HCT116 (cell line): ENCODE measurements at places on chromosomes 6 and 20. TPM values are rescaled to one million over a fixed set of nuclear protein-coding genes. Genes with fewer than 3 reads are reported as not detected.

GRCh38 chr6:129920103-129920798, 59.1 kb upstream of the TMEM244 start:
- DNase-seq, result no peak

MTFR2 gene
- total RNA-seq, result 13.2 TPM

DNA sequence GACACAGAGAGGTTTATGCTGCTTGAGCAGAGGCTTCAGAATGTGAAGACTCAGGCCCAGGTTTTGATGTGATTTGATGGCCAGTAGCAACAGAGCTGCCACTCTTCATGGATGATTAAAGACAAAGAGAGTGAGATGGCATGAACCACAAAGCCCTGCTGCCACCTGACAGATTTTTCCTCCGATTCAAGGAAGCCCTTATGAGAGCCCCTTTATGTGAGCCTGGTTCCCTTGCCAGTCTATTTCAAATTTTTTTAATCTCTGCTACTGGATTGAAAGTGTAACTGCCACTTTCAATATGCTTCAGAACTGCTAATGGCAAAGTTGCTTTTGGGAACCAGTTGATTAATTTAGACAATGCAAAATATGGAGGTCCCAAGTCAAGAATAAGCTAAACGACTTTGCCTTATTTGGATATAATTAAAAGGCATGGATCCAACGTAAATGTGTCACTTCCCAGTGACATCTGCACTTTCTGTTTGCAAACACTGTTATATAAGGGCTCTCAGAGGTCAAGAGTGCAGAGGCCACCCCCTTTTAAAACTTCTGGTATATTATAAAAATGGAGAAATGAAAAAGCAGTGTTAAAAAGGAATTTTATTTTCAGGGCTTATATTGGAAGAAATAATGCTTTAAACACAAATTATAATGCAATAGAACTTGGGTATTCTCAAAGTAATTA, 238.9 kb upstream of the FLRT3 start:
- no peak for DNase-seq

DNA sequence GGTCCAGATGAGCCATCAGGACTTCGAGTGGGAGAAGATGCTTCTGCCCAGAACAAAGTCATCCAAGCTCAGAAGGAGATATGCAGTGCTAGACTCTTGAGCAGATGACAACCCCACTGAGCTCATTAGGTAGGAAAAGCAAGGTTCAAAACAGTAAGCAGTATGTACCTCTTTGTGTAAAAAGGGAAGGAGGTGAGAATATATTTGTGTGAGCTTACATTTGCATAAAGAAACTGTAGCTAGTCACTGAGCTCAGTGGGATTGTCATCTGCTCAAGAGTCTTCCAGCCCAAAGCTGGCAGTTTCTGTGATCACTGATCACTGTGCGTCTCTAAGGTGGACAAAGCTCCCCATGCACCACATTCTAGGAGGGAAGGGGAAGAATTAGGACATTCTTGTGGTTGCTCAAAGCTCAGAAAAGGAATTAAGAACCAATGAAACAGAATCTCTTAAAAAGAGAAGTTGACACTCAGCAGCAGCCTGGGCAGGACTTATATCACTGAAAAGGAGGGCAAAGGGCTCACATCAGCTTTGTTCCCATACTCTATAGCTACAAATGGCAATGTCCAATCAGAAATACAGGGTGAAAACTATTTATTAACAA, 90.0 kb upstream of the MAFB start:
- no peak for DNase-seq

GRCh38 chr6:140078561-140079125, 704.2 kb upstream of the CITED2 start:
- DNase-seq, result no peak

GRCh38 chr6:90982051-90982450, 395.2 kb upstream of the MAP3K7 start:
- no peak for DNase-seq

DNA sequence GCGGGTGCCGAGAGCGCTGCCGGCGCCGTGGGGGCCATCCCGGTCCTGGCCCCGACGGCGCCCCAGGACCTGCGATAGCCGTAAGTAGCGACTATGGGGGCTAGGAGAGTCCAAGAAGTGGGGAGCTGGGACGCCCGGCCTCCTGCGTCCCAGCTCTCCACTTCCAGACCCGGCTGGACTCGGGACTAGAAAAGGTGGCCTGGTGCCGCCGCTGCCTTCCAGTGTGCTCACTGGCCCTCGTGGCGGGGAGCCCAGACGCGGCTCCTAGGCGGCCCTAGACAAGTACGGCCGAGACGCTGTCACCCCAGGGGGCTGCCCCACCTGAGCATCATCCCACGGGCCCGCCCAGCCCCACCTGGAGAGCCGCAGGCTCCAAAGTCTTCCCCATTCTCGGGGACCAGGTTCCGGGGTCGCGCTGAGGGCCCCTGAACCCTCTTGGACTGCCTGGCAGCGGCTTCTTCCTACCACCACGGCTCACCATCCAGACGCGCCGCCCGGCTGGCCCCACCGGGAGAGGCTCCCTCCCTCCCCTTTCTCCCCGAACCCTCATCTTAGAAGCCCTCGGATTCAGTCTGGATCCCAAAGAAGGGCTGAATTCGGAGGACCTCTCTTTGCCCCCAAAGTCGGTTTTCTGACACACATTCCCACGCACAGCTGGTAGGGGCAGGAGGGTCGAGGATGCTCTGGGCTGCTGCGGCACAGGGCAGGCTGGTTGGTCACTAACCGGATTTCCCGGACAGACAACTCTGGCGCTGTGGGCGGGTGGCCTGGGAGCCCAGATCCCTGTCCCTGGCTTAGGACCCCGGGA, 870 bp upstream of the MDFI start:
- DNase-seq, result no peak

ACTL10 gene
- 0.22 TPM for total RNA-seq

GRCh38 chr6:98539741-98540140, 294.6 kb upstream of the POU3F2 start:
- no peak for DNase-seq

DNA sequence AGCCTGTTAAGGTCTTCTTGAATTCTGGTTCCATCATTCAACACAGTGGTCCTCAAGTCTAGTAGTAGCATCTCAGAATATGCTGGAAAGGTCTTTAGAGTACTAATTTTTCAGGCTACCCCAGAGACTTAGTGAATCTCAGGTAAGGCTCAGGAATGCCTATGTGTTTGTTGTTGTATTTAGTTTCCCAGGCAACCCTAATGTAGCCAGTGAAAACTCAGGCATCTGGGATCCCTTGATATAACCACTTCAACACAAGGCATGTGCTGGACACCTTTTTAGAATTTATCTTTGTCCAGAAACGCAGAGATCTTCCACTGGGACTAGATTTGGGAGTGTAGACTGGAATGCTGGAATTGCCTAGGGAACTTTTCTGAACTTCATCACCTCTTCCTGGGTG, 597.9 kb upstream of the FLRT3 start:
- DNase-seq, result no peak

- no peak for DNase-seq
Measured at GRCh38 chr6:104428184-104428583, 431.5 kb downstream of the HACE1 start.

- DNase-seq, result no peak
Measured at GRCh38 chr6:26234421-26235301, 130.3 kb upstream of the BTN3A2 start.

- no peak for DNase-seq
Measured at GRCh38 chr6:30035784-30036183, 25.3 kb upstream of the POLR1H start.

DNA sequence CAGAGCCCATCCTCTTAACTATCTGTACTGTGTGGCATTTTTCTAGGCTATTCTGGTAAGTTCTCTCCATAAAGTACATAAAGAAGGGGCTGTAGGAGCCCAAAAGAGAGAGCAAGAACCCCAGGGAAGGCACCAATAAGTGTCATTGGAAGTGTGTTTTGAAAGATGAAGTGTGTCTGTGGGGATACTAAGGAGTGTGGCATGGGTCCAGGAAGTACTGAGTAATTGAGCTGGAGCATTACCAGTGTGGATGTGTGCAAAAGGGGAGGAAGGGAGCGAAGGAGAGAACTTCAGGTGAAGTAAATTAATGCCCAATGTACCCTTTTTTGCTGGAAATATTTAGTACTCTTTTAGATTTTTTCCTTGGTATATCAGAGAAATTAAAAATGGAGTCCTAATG, 63.9 kb downstream of the KCNS1 start:
- no peak for DNase-seq

DNA sequence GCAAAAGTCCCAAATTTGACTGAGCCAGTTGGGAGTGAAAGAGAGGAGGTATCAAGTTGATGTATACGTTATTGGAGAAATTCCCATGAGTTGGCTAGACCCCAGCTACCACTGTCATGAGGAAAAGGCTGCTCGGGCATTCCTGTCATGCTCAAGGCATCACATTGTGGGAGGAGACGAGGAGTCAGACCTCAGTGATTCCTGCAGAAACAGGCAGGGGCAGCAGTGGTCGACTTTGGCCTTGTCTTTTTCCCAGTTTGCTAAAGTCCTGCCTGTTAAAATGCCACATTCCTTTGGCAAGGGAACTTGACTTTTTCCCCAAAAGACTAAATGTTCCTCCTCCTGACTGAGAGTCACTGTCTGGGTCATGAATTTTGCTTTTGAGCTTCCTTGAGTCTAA, 295.5 kb upstream of the HS3ST5 start:
- DNase-seq, result no peak

DNA sequence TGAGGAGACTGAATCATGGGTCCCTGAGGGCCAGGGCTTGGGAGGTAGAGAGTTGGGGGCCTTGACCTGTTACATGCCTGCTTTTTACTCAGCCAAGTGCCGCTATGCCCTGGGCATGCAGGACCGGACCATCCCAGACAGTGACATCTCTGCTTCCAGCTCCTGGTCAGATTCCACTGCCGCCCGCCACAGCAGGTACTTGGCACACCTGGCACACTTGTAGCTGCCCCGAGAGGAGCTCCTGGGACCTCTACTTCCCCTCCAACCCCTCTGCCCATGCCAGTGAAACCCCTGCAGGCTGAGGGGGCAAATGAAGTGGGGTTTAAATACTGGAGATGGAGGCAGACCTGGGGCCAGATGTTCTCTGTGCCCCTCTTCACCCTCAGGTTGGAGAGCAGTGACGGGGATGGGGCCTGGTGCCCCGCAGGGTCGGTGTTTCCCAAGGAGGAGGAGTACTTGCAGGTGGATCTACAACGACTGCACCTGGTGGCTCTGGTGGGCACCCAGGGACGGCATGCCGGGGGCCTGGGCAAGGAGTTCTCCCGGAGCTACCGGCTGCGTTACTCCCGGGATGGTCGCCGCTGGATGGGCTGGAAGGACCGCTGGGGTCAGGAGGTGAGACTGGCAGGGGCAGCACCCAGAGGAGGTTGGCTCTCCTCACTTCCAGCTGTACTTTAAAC, 4.6 kb downstream of the DDR1 start:
- DNase-seq, result no peak

DNA sequence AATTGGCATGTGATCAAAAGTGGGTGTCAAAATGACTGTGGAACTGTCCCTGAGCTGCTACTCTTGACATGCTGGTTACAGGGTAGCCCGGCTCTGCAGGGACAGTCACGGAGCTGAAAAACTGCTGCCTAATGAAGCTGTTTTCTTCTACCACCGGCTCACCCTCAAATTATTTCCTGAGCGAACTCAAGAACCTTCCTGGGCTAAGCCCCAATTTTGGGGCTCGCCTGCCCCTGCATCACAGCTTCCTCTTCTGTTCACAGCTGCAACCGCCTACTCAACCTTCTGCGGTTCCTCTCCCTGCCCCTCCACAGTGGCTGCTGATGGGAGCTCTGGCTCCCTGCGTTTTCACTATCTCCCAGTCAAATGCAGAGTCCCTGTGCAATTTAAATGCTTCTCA, 110.8 kb upstream of the MLN start:
- DNase-seq, result no peak

TMEM217 gene
- 0.98 TPM for total RNA-seq

MOCS1 gene
- total RNA-seq, result 9.3 TPM

GSTA2 gene
- not detected for total RNA-seq

GRCh38 chr20:37393863-37394542, 48.1 kb downstream of the SRC start:
- no peak for DNase-seq

DNA sequence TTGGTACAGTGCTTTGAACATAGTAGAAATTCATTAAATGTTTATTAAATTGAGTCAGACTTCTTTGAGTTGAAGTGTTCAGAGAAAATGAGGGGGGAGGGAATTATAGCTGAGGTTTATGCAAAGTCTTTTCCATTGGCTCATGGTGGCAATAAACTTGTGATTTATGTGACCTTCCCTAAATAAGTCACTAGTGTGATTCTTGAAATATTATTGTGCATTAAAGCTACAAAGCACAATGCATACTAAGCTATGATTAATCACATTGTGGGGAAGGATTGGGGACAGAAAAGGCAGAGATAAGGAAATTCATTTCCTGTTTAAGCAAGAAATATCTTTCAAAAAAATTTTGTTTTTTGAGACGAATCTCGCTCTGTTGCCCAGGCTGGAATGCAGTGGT, 877.5 kb downstream of the TFAP2A start:
- no peak for DNase-seq

GRCh38 chr6:41583565-41583964, 37.4 kb downstream of the FOXP4 start:
- no peak for DNase-seq

- DNase-seq, result no peak
Measured at GRCh38 chr6:47471911-47472310, 5.7 kb upstream of the CD2AP start.

- no peak for DNase-seq
Measured at GRCh38 chr20:62472138-62472940, 3.5 kb downstream of the GATA5 start.
